ENCODE measurements at places on chromosomes 12 and 14.
A peak's percentile ranks its signal among the peaks of the same experiment; 100 is the strongest.

DNA sequence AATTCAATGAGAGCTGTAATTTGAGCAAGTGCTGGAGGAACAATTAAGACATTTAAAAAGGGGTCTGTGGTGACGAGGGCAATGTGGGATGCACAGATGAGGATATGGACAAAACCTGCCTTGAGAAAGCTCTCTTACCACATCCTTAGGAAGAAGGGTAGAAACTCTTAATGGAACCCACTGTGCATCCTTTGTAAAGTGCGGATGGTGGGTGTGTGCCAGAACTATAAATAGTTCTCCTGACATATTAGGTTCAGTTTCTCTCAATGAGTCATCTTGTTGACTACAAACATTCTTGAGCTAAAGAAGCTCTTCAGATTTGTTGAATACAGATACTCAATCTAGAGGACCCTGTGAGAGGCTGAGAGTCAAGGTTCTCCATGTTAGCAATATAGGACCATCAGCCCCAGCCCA is 106.1 kb upstream of the ANO4 start:
- no peaks in the 10 kb centered on the region for H3K36me3 ChIP-seq
- no peak for DNase-seq
- no peak overlapping the region for H3K4me3 ChIP-seq
- 0 out of 2 replicates have a peak, but pooled peaks cover 3% of the 10 kb centered on the region for H3K27me3 ChIP-seq
- H3K27ac ChIP-seq = no peak overlapping the region

- no peaks in the 10 kb centered on the region for H3K27me3 ChIP-seq
- no peaks in the 10 kb centered on the region for H3K4me1 ChIP-seq
- DNase-seq = no peak
- no peaks in the 10 kb centered on the region for H3K36me3 ChIP-seq
- no peak overlapping the region for H3K27ac ChIP-seq
- no peak overlapping the region for H3K4me3 ChIP-seq
These were observed 270.9 kb downstream of the C12orf50 start for GRCh38 chr12:87758271-87758670.

GRCh38 chr12:3641428-3642018 is 111.4 kb downstream of the CRACR2A start:
- no peak overlapping the region for H3K27ac ChIP-seq
- no peak overlapping the region for H3K4me3 ChIP-seq
- DNase-seq = no peak

DNA sequence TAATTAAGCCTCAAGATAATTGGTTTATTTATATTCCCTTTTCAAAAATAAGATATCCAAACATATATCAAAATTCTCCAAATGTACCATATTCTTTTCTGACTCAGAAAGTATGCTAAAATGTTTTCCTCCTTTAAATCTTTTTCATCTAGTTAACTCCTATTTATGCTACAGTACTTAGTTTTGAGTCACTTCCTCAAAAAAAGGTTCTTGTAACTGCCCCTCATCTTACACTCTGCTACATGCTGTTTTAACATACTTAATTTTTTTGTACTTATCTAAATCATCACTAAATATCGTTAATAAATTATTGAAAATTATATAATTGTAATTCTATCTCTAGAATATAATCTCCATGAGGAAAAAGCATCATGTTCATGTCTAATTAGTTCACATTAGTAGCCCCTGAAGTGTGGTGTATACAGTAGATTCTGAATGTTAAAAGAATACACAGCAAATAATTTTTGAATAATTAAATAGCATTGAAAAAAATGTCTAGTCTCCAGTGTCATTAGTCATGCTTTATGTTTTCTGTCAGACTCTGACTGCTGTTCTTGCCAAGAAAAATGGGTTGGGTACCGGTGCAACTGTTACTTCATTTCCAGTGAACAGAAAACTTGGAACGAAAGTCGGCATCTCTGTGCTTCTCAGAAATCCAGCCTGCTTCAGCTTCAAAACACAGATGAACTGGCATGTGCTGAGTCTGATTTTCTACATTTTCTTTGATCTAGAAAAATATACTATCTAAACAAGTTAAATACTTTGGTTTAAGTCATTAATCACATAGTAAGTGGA is 3.5 kb downstream of the KLRD1 start:
- H3K4me3 ChIP-seq = no peak overlapping the region
- no peak for DNase-seq
- no peaks in the 10 kb centered on the region for H3K36me3 ChIP-seq
- no peak overlapping the region for H3K27ac ChIP-seq
- H3K4me1 ChIP-seq = no peaks in the 10 kb centered on the region
- H3K27me3 ChIP-seq = peaks cover 11% of the 10 kb centered on the region

- H3K27ac ChIP-seq = no peak overlapping the region
- no peak for DNase-seq
- no peaks in the 10 kb centered on the region for H3K4me1 ChIP-seq
- no peak overlapping the region for H3K4me3 ChIP-seq
- H3K27me3 ChIP-seq = no peaks in the 10 kb centered on the region
- no peaks in the 10 kb centered on the region for H3K36me3 ChIP-seq
These were observed 30.8 kb downstream of the BBOF1 start for GRCh38 chr14:74049876-74050495.

- H3K4me1 ChIP-seq = peaks cover 12% of the 10 kb centered on the region
- no peak overlapping the region for H3K4me3 ChIP-seq
- H3K36me3 ChIP-seq = no peaks in the 10 kb centered on the region
- no peak overlapping the region for H3K27ac ChIP-seq
These were observed 2.1 kb downstream of the KIF21A start for GRCh38 chr12:39440781-39441180.

GRCh38 chr14:74545386-74545785 is 51.8 kb downstream of the ISCA2 start:
- no peak overlapping the region for H3K4me3 ChIP-seq
- H3K4me1 ChIP-seq = no peaks in the 10 kb centered on the region
- H3K36me3 ChIP-seq = no peaks in the 10 kb centered on the region
- H3K27me3 ChIP-seq = 0 out of 2 replicates have a peak, but pooled peaks cover 4% of the 10 kb centered on the region
- H3K27ac ChIP-seq = no peak overlapping the region

- no peaks in the 10 kb centered on the region for H3K36me3 ChIP-seq
- no peak overlapping the region for H3K27ac ChIP-seq
- no peaks in the 10 kb centered on the region for H3K27me3 ChIP-seq
- no peaks in the 10 kb centered on the region for H3K4me1 ChIP-seq
These were observed 52.0 kb upstream of the SAV1 start for GRCh38 chr14:50719911-50720759.

GRCh38 chr14:102991376-102991775 is 66.0 kb downstream of the CDC42BPB start:
- no peak for DNase-seq
- H3K4me3 ChIP-seq = no peak overlapping the region
- no peaks in the 10 kb centered on the region for H3K27me3 ChIP-seq
- H3K27ac ChIP-seq = no peak overlapping the region
- H3K36me3 ChIP-seq = no peaks in the 10 kb centered on the region
- no peaks in the 10 kb centered on the region for H3K4me1 ChIP-seq

DNA sequence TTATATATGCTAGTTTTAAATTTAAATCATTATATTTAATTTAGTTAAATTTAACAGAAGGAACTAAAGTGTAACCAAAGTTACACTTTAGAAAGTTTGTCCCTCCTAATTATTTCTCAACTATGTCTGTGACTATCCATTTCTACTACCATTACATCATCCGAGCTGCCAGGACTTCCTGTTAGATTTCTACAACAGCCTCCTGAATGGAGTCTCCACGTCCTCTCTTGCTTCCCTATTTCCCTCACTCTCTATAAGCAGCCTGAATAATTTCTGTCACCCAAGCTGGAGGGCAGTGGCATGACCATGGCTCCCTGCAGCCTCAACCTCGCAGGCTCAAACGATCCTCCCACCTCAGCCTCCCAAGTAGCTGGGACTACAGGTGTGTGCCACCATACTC is 84.1 kb downstream of the TTC7B start:
- no peak for DNase-seq
- no peaks in the 10 kb centered on the region for H3K27me3 ChIP-seq
- no peaks in the 10 kb centered on the region for H3K36me3 ChIP-seq
- H3K27ac ChIP-seq = no peak overlapping the region
- H3K4me1 ChIP-seq = no peaks in the 10 kb centered on the region

- H3K4me3 ChIP-seq = no peak overlapping the region
- H3K4me1 ChIP-seq = no peaks in the 10 kb centered on the region
- H3K27me3 ChIP-seq = no peaks in the 10 kb centered on the region
- H3K27ac ChIP-seq = no peak overlapping the region
- no peaks in the 10 kb centered on the region for H3K36me3 ChIP-seq
- no peak for DNase-seq
These were observed 20.7 kb downstream of the PLEK2 start for GRCh38 chr14:67391268-67391667.

DNA sequence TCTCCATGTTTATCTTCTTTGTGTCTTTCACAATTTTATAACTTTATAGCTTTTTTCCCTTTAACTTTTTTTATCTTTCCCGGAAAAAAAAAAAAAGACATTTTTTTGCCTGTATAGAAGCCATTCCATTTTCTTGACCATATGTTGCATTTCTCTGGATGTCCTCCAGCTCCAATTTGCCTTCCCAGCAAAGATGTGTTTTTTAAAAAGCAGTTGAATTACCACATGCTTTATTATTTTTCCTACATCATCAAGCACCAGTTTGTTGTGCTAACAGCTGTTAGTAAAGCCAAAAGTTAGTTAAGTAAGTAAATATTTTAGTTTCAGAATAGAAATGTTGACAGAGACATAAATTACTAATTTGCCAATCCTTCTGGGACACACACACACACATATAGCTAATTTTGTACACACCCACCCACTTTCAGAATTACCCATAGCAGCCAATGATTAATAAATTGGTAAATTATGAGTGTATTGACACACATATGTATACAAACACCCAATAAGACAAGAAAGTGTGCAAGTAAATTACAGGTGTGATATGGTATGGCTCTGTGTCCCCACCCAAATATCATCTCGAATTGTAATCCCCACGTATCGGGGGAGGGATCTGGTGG is 118.3 kb downstream of the SLC38A6 start:
- no peaks in the 10 kb centered on the region for H3K27me3 ChIP-seq
- no peaks in the 10 kb centered on the region for H3K36me3 ChIP-seq
- H3K27ac ChIP-seq = no peak overlapping the region
- no peak for DNase-seq
- H3K4me3 ChIP-seq = no peak overlapping the region

DNA sequence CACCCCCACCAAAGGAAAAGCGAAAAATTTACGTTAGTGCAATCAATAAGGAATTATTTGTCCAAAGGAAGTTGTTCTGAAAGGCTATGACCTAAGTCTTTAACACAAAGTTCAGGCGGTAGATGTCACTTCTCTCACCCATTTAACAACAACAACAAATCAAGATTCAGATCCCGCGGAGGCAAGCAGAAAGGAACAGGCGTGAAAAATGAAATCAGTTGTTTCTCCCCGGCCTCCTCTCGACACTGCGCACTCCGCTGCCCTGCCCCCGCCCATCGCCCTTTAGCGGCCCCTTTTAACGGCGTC is 1.4 kb downstream of the DENND5B start:
- no peaks in the 10 kb centered on the region for H3K36me3 ChIP-seq
- peak; percentile 66 for DNase-seq
- H3K4me3 ChIP-seq = peak overlapping the region; percentile 77
- H3K27ac ChIP-seq = peak overlapping the region; percentile 59
- H3K4me1 ChIP-seq = peaks cover 39% of the 10 kb centered on the region

DNA sequence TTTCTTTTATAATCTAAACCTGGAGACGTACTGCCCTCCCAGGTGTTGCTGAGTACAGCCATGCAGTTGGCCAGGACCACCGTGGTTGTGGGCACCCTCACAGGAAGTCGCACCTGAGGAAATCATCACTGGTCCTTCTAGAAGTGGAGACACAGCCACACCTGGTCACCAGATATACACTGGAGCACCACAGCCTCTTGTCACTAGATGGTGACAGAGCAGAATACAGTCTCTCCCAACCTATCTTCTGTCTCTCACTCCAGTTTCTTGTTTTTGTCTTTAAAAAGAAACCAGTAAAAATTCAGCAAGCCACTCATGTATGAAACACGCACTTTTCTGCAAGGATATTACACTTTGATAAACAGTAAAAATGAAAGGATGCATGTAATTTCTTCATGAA is 43.1 kb upstream of the GPHB5 start:
- H3K4me1 ChIP-seq = no peaks in the 10 kb centered on the region
- H3K36me3 ChIP-seq = no peaks in the 10 kb centered on the region
- DNase-seq = no peak
- H3K27ac ChIP-seq = no peak overlapping the region

GRCh38 chr14:35072226-35072625 is 26.2 kb downstream of the FAM177A1 start:
- no peak for DNase-seq
- H3K4me1 ChIP-seq = no peaks in the 10 kb centered on the region
- no peak overlapping the region for H3K27ac ChIP-seq
- H3K36me3 ChIP-seq = no peaks in the 10 kb centered on the region

- H3K4me3 ChIP-seq = no peak overlapping the region
- H3K4me1 ChIP-seq = no peaks in the 10 kb centered on the region
- H3K27me3 ChIP-seq = no peaks in the 10 kb centered on the region
- DNase-seq = no peak
These were observed 24.5 kb downstream of the WDR20 start for GRCh38 chr14:102164241-102164641.

GRCh38 chr12:132409495-132410295 is 80.3 kb upstream of the FBRSL1 start:
- DNase-seq = no peak
- H3K4me3 ChIP-seq = no peak overlapping the region
- H3K27ac ChIP-seq = no peak overlapping the region
- no peaks in the 10 kb centered on the region for H3K4me1 ChIP-seq
- H3K27me3 ChIP-seq = no peaks in the 10 kb centered on the region

DNA sequence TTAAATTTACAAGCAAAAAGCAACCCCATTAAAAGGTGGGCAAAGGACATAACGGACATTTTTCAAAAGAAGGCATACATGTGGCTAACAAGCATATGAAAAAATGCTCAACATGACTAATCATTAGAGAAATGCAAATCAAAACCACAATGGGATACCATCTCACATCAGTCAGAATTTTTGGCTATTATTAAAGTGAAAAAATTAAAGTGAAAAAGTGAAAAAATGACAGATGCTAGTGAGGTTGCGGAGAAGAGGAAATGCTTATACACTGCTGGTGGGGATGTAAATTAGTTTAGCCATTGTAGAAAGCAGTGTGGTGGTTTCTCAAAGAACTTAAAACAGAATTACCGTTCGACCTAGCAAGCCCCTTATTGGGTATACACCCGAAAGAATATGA is 7.9 kb downstream of the OTOGL start:
- H3K27ac ChIP-seq = no peak overlapping the region
- no peaks in the 10 kb centered on the region for H3K27me3 ChIP-seq
- H3K4me1 ChIP-seq = no peaks in the 10 kb centered on the region
- no peaks in the 10 kb centered on the region for H3K36me3 ChIP-seq
- DNase-seq = no peak

DNA sequence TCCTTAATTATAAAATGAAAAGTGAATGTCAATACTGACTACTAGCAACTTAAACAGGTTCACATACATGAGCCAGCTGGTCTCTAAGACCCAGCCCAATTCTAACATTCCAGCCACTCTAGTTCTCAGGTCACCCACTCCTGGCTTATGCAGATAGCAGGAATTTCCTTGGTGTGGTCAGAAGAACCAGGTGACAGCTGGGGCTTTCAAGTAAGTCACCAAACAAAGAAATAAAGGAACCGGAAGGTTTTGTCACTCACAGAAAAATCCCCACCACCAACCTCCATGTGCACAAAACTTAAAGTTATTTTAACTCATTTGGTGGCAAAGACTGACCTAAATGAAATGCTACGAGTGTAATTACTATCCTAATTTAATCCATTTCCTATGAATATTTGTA is 129.6 kb upstream of the CDKN3 start:
- no peaks in the 10 kb centered on the region for H3K27me3 ChIP-seq
- no peak overlapping the region for H3K4me3 ChIP-seq
- peak; percentile 83 for DNase-seq
- no peaks in the 10 kb centered on the region for H3K36me3 ChIP-seq
- H3K27ac ChIP-seq = peak overlapping the region; percentile 76
